ENCODE measurements at places on chromosomes 11 and 22.

- H3K36me3 ChIP-seq, result no peaks in the 10 kb centered on the region
- H3K27me3 ChIP-seq, result no peaks in the 10 kb centered on the region
- no peak overlapping the region for H3K4me3 ChIP-seq
- no peaks in the 10 kb centered on the region for H3K4me1 ChIP-seq
- no peak for DNase-seq
- H3K27ac ChIP-seq, result no peak overlapping the region
These were observed 59.6 kb upstream of the PDE3B start for GRCh38 chr11:14584035-14584363.

GRCh38 chr11:119685111-119685746, 43.8 kb downstream of the NECTIN1 start:
- DNase-seq, result no peak
- H3K4me1 ChIP-seq, result peaks cover 33% of the 10 kb centered on the region
- H3K4me3 ChIP-seq, result no peak overlapping the region
- H3K27me3 ChIP-seq, result no peaks in the 10 kb centered on the region

- no peak overlapping the region for H3K27ac ChIP-seq
- H3K4me1 ChIP-seq, result no peaks in the 10 kb centered on the region
- DNase-seq, result no peak
- no peaks in the 10 kb centered on the region for H3K27me3 ChIP-seq
- no peaks in the 10 kb centered on the region for H3K36me3 ChIP-seq
- H3K4me3 ChIP-seq, result no peak overlapping the region
These were observed 309.4 kb upstream of the ZC3H12C start for GRCh38 chr11:109783840-109784239.

DNA sequence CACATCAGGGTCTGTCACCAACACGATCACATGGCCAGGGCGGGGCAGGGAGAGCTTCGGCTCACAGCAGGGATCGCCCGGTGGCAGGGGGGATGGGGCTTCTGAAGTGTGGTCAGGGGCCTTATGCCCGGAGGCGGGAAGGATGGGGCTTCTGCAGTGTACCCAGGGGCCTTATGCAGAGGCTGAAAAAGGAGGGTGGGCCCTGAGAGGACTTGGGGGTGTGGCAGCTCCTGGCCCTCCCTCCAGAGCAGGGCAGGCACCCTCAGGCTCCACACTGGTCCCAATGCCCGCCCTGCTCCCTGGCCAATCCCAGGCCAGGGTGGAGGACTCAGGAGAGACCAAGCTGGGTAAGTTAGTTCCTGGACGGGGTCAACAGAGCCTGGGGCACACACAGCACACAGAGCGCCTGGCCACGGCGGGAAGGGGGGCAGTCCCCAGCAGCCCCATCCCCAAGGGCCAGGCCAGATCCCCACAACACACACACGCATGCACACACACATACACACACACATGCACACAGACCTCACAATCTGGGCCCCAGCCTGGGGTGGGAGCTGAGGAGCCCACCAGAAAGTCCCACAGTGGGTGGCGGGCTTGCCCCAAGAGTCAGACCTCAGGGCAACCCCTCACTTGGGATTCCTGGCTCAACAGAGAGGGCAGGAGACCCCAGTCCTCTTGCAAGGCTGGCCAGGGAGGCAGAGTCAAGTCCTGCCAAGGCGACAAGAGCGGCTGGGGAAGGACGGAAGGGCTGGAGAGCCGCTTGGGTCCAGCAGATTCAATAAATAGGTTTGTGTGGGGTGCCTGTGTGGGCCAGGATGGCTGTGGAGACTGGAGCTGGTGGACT, 1.1 kb upstream of the CEND1 start:
- H3K27me3 ChIP-seq, result peaks cover 33% of the 10 kb centered on the region
- H3K4me1 ChIP-seq, result peaks cover 9% of the 10 kb centered on the region
- H3K36me3 ChIP-seq, result no peaks in the 10 kb centered on the region
- DNase-seq, result no peak
- H3K27ac ChIP-seq, result no peak overlapping the region
- H3K4me3 ChIP-seq, result no peak overlapping the region

DNA sequence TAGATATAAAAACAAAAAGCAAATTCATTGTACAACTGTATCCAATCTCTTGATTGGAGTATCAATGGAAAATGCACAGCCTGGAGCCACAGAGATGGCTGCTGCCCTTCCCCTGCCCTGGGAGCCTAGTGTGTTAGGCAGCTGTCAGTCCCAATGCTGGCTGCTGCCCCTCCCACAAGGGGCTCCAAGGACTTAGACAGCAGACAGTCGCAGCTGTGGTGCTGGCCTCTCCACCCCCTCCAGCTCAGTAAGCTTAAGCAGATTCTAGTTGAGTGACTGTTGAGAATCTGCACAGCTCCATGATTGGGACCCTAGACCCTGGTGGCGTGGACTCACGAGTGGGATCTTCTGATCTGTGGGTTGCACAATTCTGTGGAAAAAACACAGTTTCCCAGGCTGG, 1511.2 kb downstream of the FAM181B start:
- no peak overlapping the region for H3K27ac ChIP-seq
- no peaks in the 10 kb centered on the region for H3K4me1 ChIP-seq
- no peaks in the 10 kb centered on the region for H3K27me3 ChIP-seq
- no peak overlapping the region for H3K4me3 ChIP-seq
- no peaks in the 10 kb centered on the region for H3K36me3 ChIP-seq

GRCh38 chr22:22245935-22246525, 1.4 kb downstream of the VPREB1 start:
- DNase-seq, result no peak
- no peaks in the 10 kb centered on the region for H3K4me1 ChIP-seq
- no peak overlapping the region for H3K27ac ChIP-seq
- H3K27me3 ChIP-seq, result no peaks in the 10 kb centered on the region

- H3K36me3 ChIP-seq, result no peaks in the 10 kb centered on the region
- H3K27me3 ChIP-seq, result no peaks in the 10 kb centered on the region
- H3K4me3 ChIP-seq, result no peak overlapping the region
- DNase-seq, result no peak
- H3K4me1 ChIP-seq, result no peaks in the 10 kb centered on the region
These were observed 168.8 kb upstream of the SYT13 start for GRCh38 chr11:45454917-45455401.

DNA sequence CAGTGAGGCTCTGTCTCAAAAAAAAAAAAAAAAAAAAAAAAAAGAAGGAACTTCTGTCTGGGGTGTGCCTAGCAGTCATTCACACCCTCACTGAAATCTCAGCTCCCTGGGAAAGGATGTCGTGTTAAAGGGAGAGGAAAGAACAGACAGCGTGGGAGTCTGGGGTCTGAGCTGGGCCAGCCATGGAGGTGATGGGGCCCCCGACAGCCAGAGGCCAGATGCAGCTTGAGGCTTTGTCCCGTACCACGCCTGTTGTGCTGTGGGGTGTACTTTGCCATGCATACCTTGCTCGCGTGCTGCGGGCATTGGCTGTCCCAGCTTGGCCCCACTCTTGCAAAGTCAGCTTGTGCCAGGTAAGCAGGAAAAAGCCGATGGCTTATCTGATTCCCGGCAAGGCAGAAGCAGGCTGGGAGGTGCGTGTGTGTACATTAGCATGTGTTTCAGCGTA, 4.6 kb downstream of the SYT12 start:
- H3K27ac ChIP-seq, result no peak overlapping the region
- H3K36me3 ChIP-seq, result no peaks in the 10 kb centered on the region
- H3K4me1 ChIP-seq, result peaks cover 15% of the 10 kb centered on the region

DNA sequence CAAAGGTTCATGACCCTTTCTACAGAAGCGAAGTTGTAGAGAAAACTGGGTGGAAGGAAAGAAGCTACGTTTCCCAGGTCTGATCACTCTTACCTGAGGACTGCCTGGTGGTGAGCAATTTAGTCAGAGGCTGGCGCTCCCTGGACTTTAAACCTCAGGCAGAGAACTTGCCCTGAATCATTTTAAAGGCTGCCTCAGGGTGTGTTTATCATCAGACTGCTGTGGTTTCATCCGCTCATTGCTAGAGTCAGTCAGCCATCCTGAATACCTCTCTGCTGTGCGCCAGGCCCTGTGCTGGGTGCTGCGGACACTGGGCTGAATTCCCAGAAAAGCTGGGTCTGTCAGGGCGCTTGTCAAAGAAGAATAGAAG, 2.7 kb downstream of the DTX4 start:
- no peak overlapping the region for H3K4me3 ChIP-seq
- H3K36me3 ChIP-seq, result no peaks in the 10 kb centered on the region
- DNase-seq, result no peak
- no peaks in the 10 kb centered on the region for H3K27me3 ChIP-seq

DNA sequence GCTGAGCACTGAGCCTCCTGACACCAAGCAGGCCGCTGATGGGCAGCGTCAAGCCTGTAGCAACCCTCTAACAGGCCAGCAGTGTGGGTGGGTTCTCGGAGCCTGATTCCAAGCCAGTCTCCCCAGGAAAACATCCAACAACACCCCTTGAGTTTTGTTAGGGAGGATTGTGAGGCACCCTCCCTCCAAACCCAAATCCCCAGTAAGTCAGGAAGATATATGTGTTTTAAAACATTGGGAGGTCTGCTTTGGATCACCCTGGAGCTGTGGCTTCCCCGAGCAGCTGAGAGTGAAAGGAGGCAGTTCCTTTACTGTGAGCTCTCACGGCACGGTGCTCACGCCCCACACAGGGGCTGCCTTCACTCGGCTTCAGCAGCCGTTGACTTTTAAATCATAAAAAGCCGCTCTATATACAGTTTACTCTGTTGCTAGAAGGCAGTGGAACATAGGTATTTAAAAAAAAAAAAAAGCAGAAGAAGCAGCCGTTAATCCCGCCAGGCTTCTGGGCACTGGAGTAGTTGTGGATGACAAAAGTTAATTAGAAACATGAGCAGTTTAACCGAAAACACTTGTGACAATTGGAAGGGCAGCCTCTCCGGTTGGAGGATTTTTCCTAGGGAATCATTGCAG, 218.6 kb downstream of the NAV2 start:
- no peaks in the 10 kb centered on the region for H3K4me1 ChIP-seq
- H3K36me3 ChIP-seq, result no peaks in the 10 kb centered on the region
- no peaks in the 10 kb centered on the region for H3K27me3 ChIP-seq
- no peak for DNase-seq
- no peak overlapping the region for H3K4me3 ChIP-seq
- no peak overlapping the region for H3K27ac ChIP-seq

- H3K4me1 ChIP-seq, result no peaks in the 10 kb centered on the region
- H3K36me3 ChIP-seq, result no peaks in the 10 kb centered on the region
- H3K4me3 ChIP-seq, result no peak overlapping the region
- no peak for DNase-seq
These were observed 13.0 kb downstream of the GLB1L3 start for GRCh38 chr11:134289167-134289566.

DNA sequence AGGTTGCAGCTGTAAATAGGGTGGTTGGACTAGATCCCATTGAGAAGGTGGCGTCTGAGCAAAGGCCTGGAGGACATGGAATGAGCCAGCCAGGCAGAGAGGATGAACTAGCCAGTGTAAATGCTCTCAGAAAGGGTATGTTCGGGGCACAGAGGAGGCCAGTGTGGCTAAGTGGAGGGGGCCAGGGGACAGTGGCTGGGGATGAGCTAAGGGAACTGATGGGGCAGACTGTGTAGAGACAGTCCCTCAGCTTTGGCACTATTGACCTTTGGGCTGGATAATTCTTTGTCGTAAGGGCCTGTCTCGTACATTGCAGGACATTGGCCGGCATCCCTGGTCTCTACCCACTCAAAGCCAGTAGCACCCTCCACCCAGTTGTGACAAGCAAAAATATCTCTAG, 43.7 kb upstream of the ISX start:
- DNase-seq, result no peak
- no peaks in the 10 kb centered on the region for H3K4me1 ChIP-seq
- no peaks in the 10 kb centered on the region for H3K36me3 ChIP-seq
- H3K27ac ChIP-seq, result no peak overlapping the region
- no peaks in the 10 kb centered on the region for H3K27me3 ChIP-seq

DNA sequence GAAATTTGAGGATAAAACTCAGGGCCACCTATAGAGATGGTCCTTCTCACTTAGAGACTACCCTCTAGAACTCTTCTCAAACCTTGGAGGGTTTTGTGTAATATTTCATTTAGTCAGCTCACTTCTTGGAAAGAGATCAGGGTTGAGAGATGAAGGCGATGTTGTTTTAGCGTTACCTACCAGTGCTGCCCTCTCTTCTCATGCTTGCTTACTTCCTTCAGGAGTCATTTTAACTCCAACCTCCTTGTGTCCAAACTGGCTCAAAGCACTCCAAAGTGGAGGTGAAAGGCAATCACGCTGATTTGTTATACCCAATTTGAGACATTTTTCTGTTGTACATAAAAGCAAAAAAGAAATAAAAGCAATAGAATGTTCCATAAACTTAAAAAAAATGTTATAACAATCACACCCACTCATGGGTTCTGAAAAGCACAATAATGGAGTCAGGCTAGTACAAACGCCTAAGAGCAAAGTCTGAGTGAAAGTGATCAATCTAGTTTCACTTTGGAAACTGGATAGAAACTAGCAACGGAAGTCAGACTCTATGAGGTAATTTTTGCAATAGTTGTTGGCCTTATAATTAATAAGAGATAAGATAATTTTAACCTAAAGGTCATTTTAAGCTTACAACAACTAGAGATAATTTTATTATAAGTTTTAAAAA, 117.1 kb downstream of the MRTFA start:
- no peaks in the 10 kb centered on the region for H3K4me1 ChIP-seq
- H3K4me3 ChIP-seq, result no peak overlapping the region
- no peak for DNase-seq
- H3K27me3 ChIP-seq, result no peaks in the 10 kb centered on the region

DNA sequence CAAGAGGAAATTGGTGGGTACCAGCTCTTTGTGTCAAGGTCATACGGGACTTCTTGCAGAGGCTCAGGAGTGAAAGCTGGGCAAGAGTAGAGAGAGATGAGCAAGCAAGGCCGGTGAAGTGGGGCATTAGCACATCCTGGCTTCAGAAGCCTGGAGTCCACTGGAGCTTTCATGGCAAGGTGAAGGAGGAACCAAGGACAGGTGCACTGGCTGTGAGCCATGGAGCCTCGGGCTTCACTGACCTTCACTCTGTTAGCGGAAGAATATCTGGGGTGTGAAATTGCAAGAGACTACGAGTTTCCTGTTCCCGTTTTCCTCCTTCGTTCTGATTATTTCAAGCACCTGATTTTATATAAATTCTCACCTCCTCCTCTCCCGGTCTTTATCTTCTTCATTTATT, 25.9 kb upstream of the ST14 start:
- no peaks in the 10 kb centered on the region for H3K4me1 ChIP-seq
- H3K27ac ChIP-seq, result no peak overlapping the region
- no peak overlapping the region for H3K4me3 ChIP-seq
- no peak for DNase-seq
- H3K36me3 ChIP-seq, result peaks cover 3% of the 10 kb centered on the region

- no peaks in the 10 kb centered on the region for H3K36me3 ChIP-seq
- H3K27me3 ChIP-seq, result no peaks in the 10 kb centered on the region
- peaks cover 15% of the 10 kb centered on the region for H3K4me1 ChIP-seq
- peak overlapping the region; percentile 88 for H3K4me3 ChIP-seq
- no peak for DNase-seq
These were observed 1.1 kb upstream of the SERGEF start for GRCh38 chr11:18013790-18014507.

- peak overlapping the region; percentile 18 for H3K27ac ChIP-seq
- peaks cover 53% of the 10 kb centered on the region for H3K4me1 ChIP-seq
- DNase-seq, result no peak
- H3K36me3 ChIP-seq, result no peaks in the 10 kb centered on the region
- H3K27me3 ChIP-seq, result no peaks in the 10 kb centered on the region
- H3K4me3 ChIP-seq, result no peak overlapping the region
These were observed 2.2 kb downstream of the MRGPRD start for GRCh38 chr11:68978626-68978930.
